AML-193 (cell line): ENCODE measurements at places on chromosomes 5 and 9.

- DNase-seq, result no peak
These were observed 140.8 kb downstream of the FGF1 start for GRCh38 chr5:142544946-142545649.

- no peak for DNase-seq
These were observed 37.3 kb upstream of the TMEM252 start for GRCh38 chr9:68577774-68578591.

- DNase-seq, result no peak
These were observed 895.5 kb upstream of the DMAC1 start for GRCh38 chr9:8694983-8695588.

- DNase-seq, result no peak
These were observed 92.8 kb upstream of the ADAMTS2 start for GRCh38 chr5:179438011-179438441.

GRCh38 chr5:135151256-135151655 is 117.2 kb upstream of the PITX1 start:
- no peak for DNase-seq

GRCh38 chr5:71953866-71954265 is 153.4 kb upstream of the MAP1B start:
- no peak for DNase-seq

DNA sequence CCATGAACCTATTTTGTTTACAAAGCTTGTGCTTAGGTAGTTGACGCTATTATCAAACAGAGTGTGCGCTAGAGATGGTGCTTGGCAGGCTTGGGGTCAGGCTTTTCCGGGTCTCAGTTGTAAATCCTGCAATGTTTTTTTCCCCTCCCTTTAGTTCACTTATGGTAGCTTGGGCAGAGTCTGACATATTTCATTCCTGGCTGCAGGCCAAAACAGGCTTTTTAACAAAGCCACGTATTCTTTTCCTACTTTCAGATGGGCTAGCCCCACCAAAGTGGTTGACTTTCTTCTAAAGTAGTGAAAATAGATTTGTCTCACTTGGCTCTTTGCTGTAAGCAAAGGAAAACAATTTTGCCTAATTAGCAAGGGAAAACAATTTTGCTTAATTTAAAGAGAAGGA is 58.0 kb upstream of the FBN2 start:
- DNase-seq, result no peak

DNA sequence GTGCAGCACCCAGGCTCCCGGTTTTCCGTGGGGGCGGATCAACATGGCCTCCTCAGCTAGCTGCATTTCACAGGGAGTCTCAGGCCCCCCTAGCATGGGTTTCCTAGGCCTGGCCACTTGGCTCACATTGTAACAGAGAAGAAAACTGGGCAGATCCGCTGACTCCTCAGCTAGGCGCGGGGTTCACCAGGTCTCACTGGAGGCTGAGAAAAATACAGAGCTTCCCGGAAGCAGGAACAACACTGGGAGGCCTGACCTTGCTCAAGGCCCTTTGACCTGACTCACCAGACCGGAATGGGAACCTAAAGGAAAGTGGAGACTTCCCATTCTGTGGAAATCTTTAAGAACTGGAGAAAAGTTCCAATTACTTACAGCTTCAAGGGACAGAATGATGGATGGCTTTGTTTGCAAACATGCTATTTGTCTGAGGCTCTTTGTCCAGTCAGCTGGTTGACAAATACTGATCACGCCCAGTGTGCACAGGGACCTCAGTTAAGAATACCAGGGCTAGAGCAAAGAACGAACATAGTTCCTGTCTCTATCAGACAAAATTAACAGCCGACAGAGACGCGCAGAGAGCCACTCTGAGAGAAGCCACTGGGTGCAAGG is 88.7 kb upstream of the LRRTM2 start:
- no peak for DNase-seq

DNA sequence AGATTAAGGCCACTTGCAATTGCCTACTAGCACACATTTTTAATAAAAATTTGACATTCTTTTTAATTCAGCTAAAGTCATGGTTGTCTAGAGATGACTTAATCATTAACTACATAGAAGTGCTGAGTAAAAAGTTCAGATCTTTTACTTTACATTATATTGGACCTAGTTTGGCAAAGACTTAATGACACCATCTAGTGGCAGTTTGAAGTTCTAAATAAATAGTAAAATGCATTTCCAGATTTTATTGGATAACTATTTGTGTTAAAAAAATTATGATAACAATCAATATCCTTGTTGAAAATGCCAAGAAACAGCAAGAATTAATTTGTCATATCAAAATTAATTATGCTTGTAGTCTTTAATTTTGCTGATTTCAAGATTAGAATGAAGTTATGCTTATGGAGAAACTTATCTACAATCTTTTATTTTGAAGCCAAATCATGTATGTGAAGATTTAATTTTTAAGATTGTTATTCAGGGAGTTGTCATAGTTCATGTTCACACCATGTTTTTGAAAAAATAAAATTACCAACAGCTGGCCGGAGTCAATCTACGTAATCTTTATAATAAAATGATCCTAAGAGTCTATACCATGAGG is 69.6 kb upstream of the PJA2 start:
- DNase-seq, result peak; percentile 60

DNA sequence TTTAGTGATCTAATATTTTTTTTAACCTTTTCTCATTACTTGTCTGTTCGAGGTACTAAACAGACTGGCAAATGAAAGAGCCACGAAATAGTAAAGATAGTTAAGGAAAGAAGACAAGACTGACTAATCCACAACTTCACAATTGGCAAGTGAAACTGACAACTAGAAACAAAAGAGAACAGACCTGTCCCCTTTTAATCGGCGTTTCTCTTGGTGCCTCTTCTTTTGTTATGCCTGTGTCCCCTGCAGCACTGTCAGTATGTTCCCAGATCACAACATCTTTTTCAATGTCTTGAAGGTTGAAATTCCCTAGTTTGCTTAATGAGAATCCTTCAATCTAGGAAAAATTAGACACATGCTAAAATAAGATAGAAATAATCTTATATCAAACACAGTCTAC is 26.1 kb downstream of the TUT7 start:
- DNase-seq, result no peak

- DNase-seq, result no peak
These were observed 313.9 kb downstream of the TLE1 start for GRCh38 chr9:81375187-81376100.

DNA sequence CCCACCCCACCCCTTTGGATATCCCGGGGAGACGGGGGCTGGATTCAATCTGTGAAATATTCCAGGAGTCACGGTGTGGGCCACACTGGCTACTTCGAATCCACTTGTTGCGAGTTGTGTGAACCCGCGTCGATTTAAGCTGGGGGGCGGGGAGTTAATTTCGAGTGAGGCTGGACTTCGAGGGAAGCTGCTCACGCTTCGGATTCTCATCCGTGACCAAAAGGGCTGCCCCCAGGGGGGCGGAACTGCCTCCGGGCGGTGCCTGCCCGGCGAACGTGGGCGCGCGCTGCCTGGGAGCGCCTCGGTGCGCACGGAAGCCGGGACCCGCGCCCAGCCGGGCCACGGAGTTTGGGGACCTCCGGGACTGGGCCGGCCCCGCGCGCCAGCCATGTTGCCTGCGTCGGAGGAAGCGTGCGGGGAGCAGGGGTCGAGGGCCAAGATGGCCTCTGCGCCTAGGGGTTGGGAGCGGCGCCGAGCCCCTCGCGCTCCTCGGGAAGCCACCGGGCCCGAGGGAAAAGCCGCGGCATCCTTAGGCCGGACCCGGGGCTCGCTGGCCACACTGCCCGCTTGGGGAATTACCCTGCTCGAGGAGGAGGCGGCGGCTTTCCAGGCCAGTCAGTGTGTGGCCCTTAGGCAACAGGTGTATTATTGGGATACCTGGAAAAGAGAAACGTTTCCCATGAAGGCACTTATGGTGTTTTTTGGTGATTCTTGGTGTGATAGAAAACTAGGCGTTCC is 975 bp downstream of the OCLN start:
- no peak for DNase-seq

DNA sequence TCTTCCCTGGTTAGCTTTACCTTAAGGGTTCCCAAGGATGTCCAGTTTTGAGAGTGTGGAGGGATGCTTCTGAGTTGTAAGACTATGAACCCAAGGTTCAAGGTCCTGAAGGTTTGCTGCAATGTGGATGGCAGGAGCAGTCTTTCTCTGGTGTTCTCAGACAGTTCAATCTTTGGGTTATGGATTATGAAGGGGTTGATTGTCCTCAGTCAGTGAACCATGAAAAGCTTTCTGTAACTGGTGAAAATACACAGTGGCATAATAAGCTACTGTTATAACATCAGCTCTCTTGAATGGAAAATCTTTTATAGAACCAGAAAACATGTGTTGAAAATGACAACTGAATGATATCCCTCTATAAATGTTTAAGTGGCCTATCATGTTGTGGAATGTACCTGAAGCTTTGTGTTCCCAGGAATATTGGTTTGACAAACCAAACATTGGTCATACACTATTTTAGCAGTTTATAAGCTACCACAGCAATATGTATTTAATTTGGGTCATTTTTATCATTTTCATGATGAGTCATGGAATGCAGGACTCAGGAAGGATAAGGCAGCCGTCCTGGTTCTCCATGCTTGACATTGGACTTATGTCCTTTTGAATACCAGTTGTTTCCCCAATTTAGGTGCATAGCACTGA is 1041.8 kb upstream of the ARRDC3 start:
- DNase-seq, result no peak

- no peak for DNase-seq
These were observed 63.7 kb downstream of the GLIS3 start for GRCh38 chr9:4235871-4236804.

DNA sequence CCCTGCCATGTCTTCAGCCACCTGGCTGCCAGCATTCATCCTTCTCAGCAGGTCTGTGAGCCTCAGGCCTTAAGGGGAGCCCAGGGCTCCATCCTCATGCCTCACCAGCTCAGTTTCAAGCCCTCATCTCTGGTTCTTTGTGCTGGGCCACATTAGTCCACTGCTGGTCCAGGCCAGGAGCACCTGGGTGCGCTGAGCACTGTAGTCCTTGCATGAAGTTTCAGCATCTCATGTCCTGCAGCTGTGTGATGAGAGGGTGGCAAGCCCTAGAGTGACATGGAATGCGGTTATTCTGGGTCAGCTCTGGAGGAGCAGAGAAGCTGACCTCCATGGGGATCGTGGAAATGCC is 42.7 kb downstream of the COL5A1 start:
- DNase-seq, result no peak

- DNase-seq, result no peak
These were observed 29.8 kb upstream of the TMEM161B start for GRCh38 chr5:88298425-88298824.

GRCh38 chr5:99878830-99879229 is 656.3 kb upstream of the FAM174A start:
- DNase-seq, result no peak

DNA sequence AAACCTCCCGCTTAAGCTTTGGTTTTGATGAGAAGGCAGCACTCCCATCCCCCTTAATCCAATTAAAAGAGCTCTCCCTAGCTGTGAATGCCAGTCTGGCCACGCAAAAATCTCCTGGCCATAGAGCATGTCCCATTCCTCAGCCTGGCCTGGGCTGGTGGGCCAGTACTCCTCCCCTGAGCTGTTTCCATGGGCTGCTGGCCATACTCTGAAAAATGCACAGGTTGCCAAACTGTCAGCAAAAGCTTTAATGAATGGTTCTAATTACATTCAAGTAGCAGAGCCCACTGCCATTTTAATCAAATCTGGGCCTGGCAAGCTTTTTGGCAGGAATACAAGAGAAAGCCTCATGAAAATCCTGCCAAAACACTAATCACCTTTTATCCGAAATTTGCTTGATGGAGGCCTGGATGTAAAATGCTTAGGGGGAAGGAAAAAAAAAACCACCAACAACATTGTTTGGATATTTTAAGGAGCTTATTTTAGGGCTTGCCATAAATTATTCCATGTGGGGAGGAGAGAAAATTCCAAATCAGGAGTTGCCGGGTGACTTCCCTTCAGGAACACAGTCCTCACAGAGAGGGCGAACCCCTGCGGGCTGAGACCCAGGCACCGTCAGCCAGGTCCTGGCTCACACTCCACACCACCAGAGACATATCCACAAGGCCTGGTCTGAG is 243.3 kb downstream of the SEC61B start:
- DNase-seq, result no peak

DNA sequence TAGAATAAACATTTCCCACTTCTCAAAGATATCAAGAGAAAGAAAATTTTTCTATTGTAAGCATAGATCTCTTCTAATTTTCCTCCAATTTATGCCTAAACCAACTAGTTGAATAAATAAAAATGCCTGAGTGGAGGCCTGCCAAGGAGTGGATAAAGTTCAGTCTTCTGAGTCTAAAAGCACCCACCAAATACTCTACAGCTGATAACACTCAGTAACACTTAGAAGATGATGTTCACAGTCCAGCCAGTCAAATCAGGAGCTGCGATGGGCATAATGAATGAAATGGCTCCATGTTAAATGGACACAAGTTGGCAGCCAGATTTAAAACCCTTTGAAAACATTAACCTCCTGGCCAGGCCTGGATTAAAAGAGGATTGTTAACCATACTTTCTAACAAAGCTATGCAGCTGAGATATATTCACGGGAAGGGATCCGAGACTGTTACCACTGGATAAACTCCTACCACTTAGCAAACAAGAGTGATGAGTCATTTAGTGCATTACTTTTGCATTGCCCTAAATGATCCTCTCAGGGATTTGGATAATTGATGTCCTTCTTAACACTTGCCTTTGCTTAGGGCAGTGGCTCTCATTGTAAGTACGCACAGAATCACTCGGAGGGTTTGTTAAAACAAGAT is 63.7 kb upstream of the CCDC112 start:
- DNase-seq, result no peak

- DNase-seq, result no peak
These were observed 39.1 kb upstream of the SH3PXD2B start for GRCh38 chr5:172493461-172493860.

- DNase-seq, result no peak
These were observed 33.2 kb downstream of the C9orf50 start for GRCh38 chr9:129587487-129588262.

GRCh38 chr5:147413266-147413665 is 96.6 kb downstream of the DPYSL3 start:
- DNase-seq, result no peak

DNA sequence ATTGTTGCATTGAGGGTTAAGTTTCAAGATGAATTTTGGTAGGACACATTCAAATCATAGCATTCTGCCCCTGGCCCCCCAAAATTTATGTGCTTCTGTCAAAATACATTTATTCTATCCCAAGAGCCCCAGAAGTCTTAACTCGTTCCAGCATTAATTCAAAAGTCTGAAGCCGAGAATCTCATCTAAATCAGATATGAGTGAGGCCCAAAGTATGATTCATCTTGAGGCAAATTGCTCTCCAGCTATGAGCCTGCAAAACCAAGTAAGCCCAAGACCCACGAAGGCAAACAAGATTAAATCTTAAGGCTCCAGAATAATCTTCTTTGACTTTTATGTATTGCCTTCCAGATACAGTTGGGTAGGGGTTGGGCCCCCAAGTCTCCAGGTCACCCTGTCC is 19.2 kb downstream of the TNPO1 start:
- DNase-seq, result no peak

- DNase-seq, result no peak
These were observed 197.1 kb downstream of the NSG2 start for GRCh38 chr5:174242573-174242972.

GRCh38 chr9:133304158-133304470 is 29.1 kb upstream of the ABO start:
- no peak for DNase-seq
